ENCODE measurements at places on chromosomes 4 and X. TPM values are rescaled to one million over a fixed set of nuclear protein-coding genes. Genes with fewer than 3 reads are reported as not detected.

ZFYVE28 gene
- 0.33 TPM for polyA plus RNA-seq

NUP62CL gene
- 2.6 TPM for polyA plus RNA-seq

TMPRSS11A gene
- polyA plus RNA-seq = 0.10 TPM

NXF2B gene
- not detected for polyA plus RNA-seq

CLCN4 gene
- polyA plus RNA-seq = 0.31 TPM

GPR173 gene
- 0.20 TPM for polyA plus RNA-seq

NAT8L gene
- 0.01 TPM for polyA plus RNA-seq

ATP6AP1 gene
- 42.4 TPM for polyA plus RNA-seq

SCML2 gene
- 0.64 TPM for polyA plus RNA-seq

ADGRL3 gene
- polyA plus RNA-seq = 0.55 TPM

- peaks cover 6% of the 10 kb centered on the region for H3K27me3 ChIP-seq
- H3K4me1 ChIP-seq = no peaks in the 10 kb centered on the region
- H3K36me3 ChIP-seq = no peaks in the 10 kb centered on the region
These were observed 22.1 kb upstream of the MSX1 start for GRCh38 chr4:4837316-4837715.

DNA sequence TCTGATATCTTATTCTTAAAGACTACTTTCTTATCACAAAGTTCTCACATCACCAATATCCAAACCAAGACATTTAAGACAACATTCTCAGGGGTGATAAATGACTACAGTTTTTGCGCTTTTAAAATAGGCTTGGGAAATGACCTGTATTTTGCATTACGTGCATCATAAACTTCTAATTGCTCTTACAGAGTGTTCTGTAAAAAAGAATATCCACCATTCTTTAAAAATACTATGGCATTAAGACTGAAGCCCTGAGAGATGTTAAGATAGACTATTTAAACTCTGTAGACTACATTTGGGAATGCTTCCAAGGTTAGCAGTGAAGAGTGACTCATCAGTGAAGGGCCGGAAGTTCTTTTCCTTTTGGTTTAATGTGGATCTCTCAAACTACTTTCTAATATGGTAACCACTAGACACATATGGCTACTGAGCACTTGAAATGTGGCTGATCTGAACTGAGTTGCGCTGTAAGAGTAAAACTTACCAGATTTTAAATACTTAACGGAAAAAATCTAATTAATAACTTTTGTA lies 518.8 kb upstream of the FTHL17 start:
- H3K27me3 ChIP-seq = no peaks in the 10 kb centered on the region
- DNase-seq = peak; percentile 9
- no peak overlapping the region for H3K4me3 ChIP-seq
- H3K36me3 ChIP-seq = no peaks in the 10 kb centered on the region

- no peak overlapping the region for H3K4me3 ChIP-seq
- no peaks in the 10 kb centered on the region for H3K36me3 ChIP-seq
- no peaks in the 10 kb centered on the region for H3K27me3 ChIP-seq
- H3K27ac ChIP-seq = no peak overlapping the region
- DNase-seq = no peak
These were observed 29.8 kb upstream of the TEX13C start for GRCh38 chrX:125289920-125290319.

DNA sequence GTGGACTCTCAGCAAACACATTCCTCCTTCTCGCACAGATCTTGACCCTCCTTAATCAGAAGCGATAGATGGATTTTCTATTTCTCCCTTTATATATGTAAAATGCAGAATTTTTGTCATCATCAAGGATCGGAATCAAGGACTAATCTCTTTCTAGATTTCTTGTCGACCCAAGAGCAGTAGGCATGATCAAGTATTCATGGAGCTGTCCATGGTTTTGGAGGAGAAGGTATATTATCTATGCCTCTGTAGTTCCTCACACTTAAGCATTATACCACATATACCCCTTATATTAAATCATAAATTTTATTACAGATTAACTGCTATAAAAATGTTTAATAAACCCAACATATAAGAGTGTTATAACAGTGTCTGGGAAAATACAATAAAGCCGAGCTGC lies 886.8 kb downstream of the NLGN4X start:
- H3K4me1 ChIP-seq = no peaks in the 10 kb centered on the region
- no peaks in the 10 kb centered on the region for H3K27me3 ChIP-seq
- no peak overlapping the region for H3K4me3 ChIP-seq
- no peak overlapping the region for H3K27ac ChIP-seq

DNA sequence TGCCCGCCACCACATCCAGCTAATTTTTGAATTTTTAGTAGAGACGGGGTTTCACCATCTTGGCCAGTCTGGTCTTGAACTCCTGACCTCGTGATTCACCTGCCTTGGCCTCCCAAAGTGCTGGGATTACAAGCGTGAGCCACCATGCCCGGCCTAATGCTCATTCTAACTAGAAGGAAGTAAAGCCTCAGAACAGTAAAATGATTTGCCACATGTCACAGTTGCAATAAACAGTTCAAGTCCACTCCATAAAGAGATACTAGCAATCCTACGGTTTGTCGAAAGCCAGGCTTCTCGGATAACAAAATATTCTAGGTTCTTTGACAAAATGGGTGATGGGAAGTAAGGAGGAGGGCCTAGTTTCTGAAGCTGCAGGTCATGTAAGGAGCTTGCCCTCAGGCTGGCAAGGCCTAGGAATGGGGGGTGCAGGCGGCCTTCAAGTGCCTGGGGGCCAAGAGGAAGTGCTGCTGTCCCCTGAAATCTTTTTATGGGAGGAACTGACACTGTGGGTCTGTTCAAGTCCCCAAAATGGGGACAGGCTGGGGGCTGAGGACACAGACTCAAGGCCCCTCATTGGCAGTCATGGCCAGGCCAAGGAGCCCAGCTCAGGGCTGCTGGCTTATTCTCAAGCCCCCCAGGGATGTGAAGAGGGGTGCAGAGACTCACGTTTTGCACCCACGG lies 31.8 kb upstream of the ACSL1 start:
- no peaks in the 10 kb centered on the region for H3K4me1 ChIP-seq
- no peaks in the 10 kb centered on the region for H3K36me3 ChIP-seq
- DNase-seq = no peak
- peaks cover 3% of the 10 kb centered on the region for H3K27me3 ChIP-seq

GRCh38 chr4:140724760-140725159 lies 31.4 kb downstream of the TBC1D9 start:
- H3K27ac ChIP-seq = no peak overlapping the region
- no peaks in the 10 kb centered on the region for H3K36me3 ChIP-seq
- no peak for DNase-seq
- peaks cover 10% of the 10 kb centered on the region for H3K4me1 ChIP-seq
- no peaks in the 10 kb centered on the region for H3K27me3 ChIP-seq
- H3K4me3 ChIP-seq = no peak overlapping the region

DNA sequence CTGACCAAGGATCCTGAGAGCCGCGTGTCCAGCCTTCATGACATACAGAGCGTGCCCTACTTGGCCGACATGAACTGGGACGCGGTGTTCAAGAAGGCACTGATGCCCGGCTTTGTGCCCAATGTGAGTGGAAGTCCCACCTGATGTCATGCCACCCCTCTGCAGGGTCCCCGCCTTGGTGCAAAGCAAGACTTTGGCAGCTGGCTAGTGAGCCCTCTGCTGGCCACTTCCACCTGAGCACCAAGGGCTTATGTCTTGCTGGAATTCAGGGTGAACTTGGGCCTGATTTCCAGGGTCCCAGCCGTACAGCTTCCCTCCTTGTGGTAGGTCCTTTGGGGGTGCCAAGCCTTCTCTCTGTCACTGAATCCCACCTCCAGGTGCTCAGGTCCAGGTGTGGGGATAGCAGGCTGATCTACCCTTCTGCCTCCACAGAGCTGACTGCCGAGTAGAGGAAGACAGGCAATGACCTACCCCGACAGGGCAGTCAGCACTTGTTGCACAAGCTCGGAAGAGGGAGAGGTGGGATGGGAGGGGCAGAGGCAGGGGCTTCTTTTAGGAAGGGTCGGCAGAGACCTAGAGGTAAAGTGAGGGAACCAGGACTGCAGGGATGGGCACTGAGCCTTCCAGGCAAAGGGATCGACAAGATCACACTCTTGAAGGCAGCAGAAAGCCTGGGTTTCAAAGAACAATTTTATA lies 248.1 kb downstream of the EVC2 start:
- no peak for DNase-seq
- H3K36me3 ChIP-seq = no peaks in the 10 kb centered on the region
- H3K4me3 ChIP-seq = no peak overlapping the region
- H3K4me1 ChIP-seq = no peaks in the 10 kb centered on the region
- no peaks in the 10 kb centered on the region for H3K27me3 ChIP-seq
- no peak overlapping the region for H3K27ac ChIP-seq

DNA sequence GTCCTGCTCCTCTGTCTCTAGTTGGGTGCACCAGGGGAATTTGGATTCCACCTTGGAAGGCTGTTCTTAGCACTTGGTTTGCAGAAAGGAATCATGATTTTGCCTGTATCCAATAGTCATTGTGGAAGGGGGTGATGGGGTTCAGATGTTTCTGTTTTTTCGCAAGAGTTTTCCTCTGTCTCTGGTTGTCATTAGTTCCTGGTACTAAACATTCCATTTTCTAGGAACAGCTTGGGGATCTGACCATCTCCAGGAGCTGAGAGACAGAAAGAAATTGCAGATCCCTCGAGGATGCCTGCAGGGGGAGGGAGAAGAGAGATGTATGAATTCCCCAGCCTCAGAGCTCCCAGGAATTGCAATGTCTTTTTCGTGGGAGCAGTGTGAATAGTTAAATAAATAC lies 70.9 kb downstream of the CYTL1 start:
- H3K36me3 ChIP-seq = no peaks in the 10 kb centered on the region
- no peak for DNase-seq
- peaks cover 8% of the 10 kb centered on the region for H3K27me3 ChIP-seq
- H3K27ac ChIP-seq = no peak overlapping the region

DNA sequence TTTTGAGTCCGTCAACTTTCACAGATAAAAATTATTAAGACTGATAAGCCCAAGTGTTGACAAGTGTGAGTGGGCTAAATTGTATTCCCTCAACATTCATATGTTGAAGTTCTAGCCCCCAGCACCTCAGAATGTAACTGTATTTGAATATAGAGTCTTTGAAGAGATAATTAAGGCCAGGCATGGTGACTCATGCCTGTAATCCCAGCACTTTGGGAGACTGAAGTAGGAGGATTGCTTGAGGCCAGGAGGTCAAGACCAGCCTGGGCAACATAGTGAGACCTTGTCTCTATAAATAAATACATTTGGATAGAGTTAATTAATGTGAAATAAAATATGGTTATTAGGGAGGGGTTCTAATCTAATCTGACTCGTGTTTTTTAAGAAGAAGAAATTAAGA lies 29.7 kb upstream of the SLC25A4 start:
- H3K27ac ChIP-seq = no peak overlapping the region
- peaks cover 7% of the 10 kb centered on the region for H3K4me1 ChIP-seq
- no peak overlapping the region for H3K4me3 ChIP-seq
- no peaks in the 10 kb centered on the region for H3K36me3 ChIP-seq
- H3K27me3 ChIP-seq = no peaks in the 10 kb centered on the region
- DNase-seq = no peak

GRCh38 chrX:154032653-154033052 lies 13.0 kb upstream of the IRAK1 start:
- no peak for DNase-seq
- H3K36me3 ChIP-seq = peaks cover 6% of the 10 kb centered on the region
- H3K27ac ChIP-seq = no peak overlapping the region
- no peaks in the 10 kb centered on the region for H3K4me1 ChIP-seq
- no peak overlapping the region for H3K4me3 ChIP-seq
- H3K27me3 ChIP-seq = no peaks in the 10 kb centered on the region

- H3K36me3 ChIP-seq = peaks cover 2% of the 10 kb centered on the region
- H3K27me3 ChIP-seq = no peaks in the 10 kb centered on the region
- no peaks in the 10 kb centered on the region for H3K4me1 ChIP-seq
- no peak for DNase-seq
- H3K4me3 ChIP-seq = no peak overlapping the region
These were observed 33.0 kb downstream of the PPA2 start for GRCh38 chr4:105440890-105441289.

GRCh38 chr4:114879916-114880669 lies 233.3 kb downstream of the NDST4 start:
- no peaks in the 10 kb centered on the region for H3K4me1 ChIP-seq
- no peak for DNase-seq
- no peaks in the 10 kb centered on the region for H3K36me3 ChIP-seq
- no peak overlapping the region for H3K4me3 ChIP-seq

DNA sequence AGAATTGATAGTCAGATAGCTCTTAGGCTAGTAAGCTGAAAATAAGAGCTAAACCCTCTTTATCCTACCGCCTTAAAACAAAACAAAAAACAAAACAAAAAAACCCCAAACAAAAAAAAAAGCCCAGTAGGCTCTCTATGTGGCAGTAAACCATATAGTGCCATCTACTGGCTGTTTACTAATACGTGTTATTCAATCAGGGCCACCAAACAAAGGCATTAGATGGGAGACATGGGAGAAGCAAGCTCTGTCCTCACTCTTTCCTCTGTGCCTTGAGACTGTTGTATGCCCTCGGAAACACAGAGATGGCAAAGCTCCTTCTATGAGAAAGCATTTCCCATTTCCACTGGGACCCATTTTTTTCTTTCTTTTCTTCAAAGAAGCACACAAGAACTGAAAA lies 148.8 kb upstream of the MID1 start:
- no peaks in the 10 kb centered on the region for H3K36me3 ChIP-seq
- DNase-seq = no peak
- no peaks in the 10 kb centered on the region for H3K4me1 ChIP-seq
- H3K27me3 ChIP-seq = no peaks in the 10 kb centered on the region
- H3K4me3 ChIP-seq = no peak overlapping the region
- H3K27ac ChIP-seq = no peak overlapping the region

Measured in keratinocyte (primary cell).